ENCODE measurements at places on chromosomes 5 and 9.

GRCh38 chr9:98450496-98450895 lies 195.0 kb upstream of the TBC1D2 start:
- DNase-seq = no peak

GRCh38 chr5:34771076-34771475 lies 67.9 kb upstream of the TTC23L start:
- no peak for DNase-seq

- no peak for DNase-seq
Measured at GRCh38 chr9:100105861-100106260, 6.8 kb downstream of the INVS start.

GRCh38 chr5:141496038-141496437 lies 7.2 kb downstream of the PCDHGC5 start:
- DNase-seq = no peak

- DNase-seq = no peak
Measured at GRCh38 chr9:110538647-110539041, 40.9 kb downstream of the SVEP1 start.

GRCh38 chr5:8897316-8897715 lies 648.6 kb downstream of the SEMA5A start:
- DNase-seq = no peak

DNA sequence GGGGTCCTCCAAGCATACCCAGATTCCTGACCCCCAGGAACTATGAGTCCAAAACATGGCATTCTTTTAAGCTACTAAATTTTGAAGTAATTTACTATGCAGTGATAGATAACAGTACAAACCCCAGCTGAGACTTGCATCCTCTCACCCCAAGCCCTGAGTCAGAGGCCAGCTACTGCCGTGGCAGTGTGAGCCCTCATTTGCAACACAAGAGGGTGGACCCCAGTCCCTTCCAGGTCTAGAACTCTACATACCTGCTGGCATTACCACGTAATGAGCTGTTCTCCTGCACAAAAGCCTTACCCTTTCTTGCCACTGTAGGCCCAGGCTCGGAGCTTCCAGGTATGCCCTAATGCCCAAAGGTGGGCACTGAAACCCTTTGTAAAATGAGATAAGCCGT lies 108.6 kb upstream of the ERCC6L2 start:
- no peak for DNase-seq

GRCh38 chr9:32915802-32916201 lies 85.6 kb downstream of the APTX start:
- no peak for DNase-seq

DNA sequence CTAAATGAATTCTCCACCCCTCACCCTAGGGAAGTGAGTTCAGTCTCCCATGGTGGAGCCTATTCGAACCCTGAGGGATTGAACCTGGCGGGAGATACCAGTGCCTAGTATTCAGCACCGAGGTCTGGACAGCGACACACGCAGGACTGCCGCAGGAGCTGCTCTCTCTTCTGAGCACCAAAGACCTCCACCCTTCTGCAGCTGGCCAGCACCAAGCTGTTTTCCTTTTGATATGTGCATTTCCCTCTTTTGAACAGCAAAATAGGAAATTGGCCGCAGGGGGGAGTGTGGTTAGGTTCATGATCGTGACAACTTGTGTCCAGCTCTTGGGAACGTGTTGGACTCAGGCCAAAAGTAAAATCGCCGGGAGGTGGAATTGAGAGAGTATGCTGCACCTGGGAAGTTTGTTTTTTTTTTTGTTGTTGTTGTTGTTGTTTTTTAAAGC lies 1.2 kb upstream of the PCSK1 start:
- DNase-seq = peak; percentile 51

DNA sequence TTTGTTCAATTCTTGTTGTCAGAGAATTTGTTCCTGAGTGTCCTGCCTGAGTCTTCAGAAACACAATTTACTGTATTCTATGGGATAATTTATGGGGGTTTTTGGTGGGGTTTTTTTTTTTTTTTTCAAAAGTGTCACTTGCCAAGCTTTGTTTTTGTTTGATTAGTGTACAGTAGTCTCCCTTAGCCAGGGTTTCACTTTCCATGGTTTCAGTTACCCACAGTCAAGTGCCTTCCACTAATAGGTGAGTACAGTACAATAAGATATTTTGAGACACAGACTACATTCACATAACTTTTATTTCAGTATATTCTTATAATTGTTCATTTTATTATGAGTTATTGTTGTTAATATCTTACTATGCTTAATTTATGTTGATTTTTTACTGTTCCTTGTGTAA lies 25.0 kb upstream of the AUH start:
- no peak for DNase-seq

- no peak for DNase-seq
Measured at GRCh38 chr5:37915097-37915736, 75.4 kb upstream of the GDNF start.

DNA sequence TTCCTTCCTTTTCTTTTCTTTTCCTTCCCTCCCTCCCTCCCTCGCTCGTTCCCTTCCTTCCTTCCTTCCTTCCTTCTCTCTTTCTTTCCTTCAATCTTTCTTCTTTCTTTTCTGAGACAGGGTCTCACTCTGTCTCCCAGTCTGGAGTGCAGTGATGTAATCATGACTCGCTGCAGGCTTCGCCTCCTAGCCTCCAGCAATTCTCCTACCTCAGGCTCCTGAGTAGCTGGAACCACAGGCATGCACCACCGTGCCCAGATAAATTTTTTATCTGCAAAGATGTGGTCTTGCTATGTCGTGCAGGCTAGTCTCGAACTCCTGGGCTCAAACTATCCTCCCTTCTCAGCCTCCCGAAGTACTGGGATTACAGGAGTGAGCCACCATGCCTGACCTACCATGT lies 81.4 kb downstream of the SPATA31C2 start:
- DNase-seq = no peak

DNA sequence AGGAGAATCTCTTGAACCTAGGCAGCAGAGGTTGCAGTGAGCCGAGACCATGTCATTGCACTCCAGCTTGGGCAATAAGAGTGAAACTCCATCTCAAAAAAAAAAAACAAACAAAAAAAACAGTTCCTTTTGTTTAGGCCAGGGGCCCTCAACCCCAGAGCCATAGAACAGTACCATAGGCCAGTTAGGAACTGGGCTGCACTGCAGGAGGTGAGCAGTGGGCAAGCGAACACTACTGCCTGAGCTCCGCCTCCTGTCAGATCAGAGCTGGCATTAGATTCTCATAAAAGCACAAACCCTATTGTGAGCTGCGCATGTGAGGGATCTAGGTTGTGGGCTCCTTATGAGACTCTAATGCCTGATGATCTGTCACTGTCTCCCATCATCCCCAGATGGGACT lies 49.1 kb upstream of the SUB1 start:
- DNase-seq = no peak

DNA sequence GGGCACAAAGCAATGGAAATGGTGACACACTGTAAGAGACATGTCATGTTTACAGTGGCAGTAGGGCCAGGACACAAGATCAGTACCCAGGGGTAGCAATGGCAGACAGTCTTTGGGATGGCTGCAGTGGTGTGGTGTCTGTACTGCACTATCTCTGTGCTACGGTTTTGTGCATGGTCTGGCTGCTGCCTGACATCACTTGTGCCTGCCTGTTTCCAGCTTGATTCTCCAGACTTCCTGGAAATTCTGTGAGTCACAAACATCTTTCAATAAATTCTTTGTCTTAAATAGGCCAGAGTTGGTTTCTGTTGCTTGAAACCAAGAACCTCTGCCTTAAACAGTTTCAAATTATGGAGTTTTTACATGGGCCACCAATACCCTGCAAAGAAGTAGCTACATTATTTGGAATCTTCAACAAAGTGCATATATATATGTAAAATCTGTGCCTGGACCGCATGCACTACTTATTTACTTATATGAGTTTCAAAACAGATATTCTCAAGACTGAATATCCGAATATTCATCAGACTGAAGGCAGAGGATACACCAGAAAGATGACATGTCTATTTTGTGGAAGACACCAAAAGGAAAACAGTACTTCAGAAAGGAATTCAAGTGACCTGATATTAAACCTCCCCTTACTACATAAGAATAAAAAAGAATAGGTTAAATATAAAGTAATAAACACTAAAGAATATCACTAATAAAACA lies 188.1 kb downstream of the RFX3 start:
- no peak for DNase-seq

DNA sequence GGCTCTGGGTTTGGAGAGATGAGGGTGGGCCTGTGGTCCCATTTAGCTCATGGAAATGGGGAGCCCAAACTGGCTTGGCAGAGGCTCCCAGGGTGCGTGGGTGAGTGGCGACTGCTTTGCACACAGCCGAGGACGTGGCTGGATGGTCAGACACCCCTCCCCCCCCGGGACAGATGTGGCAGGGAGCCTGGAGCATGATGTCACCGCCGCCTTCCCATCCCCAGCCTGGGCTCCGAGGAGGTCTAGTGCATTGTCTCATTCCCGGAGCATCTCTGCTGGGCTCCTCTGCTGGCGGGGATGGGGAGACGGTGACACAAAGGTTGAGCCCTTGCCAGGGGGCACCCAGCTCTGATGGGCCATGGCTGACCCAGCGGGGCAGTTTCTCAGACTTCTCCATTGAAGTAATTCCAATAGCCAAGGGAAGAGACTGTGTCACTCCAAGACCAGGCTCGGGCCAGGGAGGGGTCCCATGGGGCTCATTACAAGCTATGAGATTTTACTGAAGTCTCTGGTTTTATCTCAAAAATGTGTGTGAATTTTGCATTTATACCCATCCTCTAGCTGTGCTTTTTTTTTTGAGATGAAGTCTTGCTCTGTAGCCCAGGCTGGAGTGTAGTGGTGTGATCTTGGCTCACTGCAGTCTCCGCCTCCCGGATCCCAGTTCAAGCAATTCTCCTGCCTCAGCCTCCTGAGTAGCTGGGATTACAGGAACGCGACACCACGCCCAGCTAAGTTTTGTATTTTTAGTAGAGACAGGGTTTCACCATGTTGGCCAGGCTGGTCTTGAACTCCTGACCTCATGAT lies 36.1 kb downstream of the HMCN2 start:
- no peak for DNase-seq

DNA sequence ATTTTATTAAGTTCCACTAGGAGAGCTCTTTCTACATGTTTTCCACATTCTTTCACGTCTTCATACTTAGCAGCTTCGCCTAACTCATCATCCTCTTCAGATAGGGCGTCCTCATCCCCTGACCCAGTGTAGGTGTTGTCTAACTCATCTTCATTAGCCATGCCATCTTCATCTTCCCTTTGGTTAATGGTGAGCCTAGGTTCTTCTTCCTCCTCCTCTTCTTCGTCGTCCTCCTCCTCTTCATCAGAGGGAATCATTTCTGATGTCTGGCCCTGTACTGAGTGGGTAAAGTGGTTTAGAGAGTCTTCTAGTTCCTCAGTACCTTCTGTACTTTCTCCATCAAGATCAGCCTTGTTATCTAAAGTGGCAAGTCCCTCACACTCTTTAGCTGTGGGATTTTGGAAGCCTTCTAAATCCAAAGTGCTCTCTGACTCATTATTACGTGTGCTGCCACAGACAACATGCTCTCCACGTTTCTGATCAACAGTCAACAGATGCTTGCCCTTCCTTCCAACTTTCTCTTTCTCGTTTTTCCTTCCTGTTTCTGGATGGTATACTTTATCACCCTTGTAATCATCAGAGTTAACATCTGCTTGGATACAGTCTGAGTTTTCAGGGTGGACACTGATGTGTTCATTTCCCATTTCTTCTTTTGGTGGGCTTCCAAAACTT lies 31.1 kb downstream of the TUT7 start:
- DNase-seq = no peak

- no peak for DNase-seq
Measured at GRCh38 chr5:41772785-41773442, 97.3 kb downstream of the OXCT1 start.

GRCh38 chr9:115249488-115249887 lies 131.5 kb upstream of the TNC start:
- no peak for DNase-seq

Measured in HuH-7 (cell line).